NCI-H1436 (cell line): ENCODE measurements at places on chromosomes 1 and 21.
A peak's percentile ranks its signal among the peaks of the same experiment; 100 is the strongest.

- no peak for DNase-seq
Observed at GRCh38 chr1:172451002-172451443, 7.2 kb upstream of the PIGC start.

DNA sequence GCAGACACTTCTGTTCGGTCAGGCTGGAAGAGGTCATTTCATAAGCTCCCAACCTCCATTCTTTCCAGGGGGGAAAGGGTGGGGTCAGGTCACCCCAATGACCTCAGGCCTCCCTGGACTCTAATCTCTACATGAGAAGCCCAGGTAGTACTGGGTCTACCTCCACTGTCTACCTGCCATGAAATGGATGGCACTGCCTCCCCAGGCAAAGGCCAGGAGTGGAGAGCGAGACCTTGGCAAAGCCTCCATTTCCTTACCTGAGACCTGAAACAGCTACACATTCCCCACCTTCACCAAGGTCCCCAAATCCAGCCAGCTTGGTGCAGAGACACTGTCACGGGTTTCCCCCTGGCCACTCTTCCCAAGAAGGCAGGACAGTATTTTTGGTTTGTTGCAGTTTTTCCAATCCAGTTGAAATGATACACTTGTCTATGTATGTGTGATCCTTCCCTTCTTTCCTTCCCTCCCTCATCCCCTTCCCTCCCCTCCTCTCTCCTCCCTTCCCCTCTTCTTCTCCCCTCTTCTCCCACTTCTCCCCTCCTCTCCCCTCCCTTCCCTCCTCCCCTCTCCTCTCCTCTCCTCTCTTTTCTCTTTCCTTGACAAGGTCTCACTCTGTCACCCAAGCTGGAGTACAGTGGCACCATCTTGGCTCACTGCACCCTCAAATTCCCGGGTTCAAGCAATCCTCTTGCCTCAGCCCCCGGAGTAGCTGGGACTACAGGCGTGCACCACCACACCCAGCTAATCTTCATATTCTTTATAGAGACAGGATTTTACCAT lies 16.1 kb downstream of the BTG2 start:
- no peak for DNase-seq

DNA sequence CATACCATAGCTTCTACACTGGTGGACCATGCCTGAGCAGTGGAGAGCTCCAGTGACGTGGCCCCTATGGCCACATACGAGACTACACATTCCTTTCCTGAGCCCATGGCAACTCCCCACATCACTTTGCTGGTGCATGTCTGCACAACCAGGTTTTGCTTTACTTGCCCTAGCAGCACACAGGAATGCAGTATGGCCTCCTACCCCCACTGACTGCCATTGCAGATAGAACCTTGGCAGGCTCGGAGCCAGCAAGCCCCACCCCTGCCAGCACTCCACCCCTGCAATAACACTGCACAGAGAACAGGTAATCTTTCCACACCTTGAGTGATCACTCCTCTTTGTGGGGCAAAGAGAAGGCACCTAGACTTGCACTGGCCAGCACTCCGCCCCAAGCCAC lies 531.9 kb upstream of the CAMK1G start:
- no peak for DNase-seq

DNA sequence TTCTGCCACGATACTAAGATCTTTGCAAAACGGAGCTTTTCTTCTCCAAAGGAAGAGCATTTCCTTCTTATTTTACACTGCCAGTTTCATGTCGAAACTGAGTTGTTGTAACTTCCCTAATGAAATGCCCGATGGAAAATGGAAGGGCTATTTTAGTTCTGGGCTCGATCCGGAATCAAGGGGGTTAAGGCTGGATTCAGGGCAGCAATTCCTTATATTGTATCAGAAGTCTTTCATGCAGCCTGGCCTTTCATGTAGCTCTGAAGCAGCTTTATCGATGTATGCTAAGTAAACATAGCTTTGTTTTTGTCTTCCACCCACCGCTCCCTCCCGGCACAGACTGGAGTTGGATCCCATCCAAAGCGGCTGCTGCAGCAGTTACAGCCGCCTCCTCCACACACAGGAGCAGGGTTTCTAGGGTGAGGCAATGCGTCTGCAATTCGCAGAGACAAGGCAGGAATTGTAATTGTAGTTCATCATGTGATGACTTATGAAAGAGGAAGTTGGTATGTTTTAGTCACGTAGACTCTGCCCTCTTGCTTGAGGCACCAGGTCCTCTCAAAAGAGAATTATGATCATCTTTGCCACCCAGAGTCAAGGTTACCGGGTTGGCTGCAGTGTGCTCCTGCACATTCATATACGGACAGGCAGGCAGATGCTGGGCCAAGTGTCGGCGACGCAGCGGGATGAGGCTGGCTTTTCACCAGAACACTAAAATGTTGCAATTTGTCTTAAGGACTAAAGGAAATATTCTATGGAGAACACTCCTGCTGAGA lies 2.6 kb upstream of the IRF2BP2 start:
- peak; percentile 98 for DNase-seq

- no peak for DNase-seq
Observed at GRCh38 chr1:17021896-17022295, 10.2 kb upstream of the ATP13A2 start.

- peak; percentile 50 for DNase-seq
Observed at GRCh38 chr1:59699227-59699847, 115.4 kb upstream of the HOOK1 start.

GRCh38 chr1:48750109-48750508 lies 26.6 kb downstream of the BEND5 start:
- no peak for DNase-seq

DNA sequence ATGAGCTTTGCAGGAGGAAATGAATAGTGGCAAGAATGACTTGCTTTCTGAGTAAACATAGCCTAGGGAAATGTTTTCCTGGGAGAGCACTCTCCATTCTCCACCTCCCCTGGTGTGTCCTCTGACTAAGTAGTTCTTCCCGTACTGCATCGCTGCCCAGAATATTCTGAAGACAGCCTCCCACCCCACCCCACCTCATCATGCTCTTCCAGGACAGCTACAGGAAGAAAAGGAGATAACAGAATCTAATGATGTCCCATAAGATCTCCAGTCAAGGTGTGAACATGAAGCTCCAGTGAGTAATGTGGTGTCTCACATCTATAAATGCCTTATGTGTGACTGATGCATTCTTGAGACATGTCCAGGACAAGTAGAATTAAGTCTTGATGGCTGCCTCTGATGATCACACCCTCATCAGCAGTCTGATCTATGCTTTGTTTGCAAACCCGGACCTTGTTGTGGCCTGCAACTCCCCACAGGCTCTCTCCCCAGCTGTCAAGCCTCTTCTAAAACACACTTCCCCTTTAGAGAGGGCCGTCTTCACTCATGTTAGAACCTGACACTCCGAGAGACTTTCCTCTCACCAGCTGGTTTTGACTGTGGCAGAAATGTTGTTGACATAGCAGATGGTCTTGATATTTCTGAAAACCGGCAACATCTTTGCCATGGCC lies 183.0 kb downstream of the CYYR1 start:
- no peak for DNase-seq

DNA sequence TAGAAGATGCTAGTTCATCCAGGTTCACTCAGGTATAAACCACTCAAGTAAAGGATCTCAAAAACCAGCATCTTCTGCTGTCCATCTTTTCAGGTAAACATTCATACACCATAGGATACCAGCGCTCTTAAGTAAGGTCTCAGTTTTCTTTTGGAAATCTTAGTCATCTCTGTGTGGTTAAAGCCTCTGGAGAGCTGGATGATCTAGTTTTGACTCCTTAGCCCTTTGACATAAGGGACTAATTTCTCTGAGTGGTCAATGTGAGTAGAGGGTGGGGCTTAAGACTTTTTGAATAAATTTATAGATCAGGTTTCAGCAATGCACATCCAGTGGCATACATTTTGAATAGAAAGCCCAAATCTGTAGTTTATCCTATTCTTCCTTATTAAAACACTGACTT lies 92.3 kb downstream of the CTH start:
- no peak for DNase-seq

DNA sequence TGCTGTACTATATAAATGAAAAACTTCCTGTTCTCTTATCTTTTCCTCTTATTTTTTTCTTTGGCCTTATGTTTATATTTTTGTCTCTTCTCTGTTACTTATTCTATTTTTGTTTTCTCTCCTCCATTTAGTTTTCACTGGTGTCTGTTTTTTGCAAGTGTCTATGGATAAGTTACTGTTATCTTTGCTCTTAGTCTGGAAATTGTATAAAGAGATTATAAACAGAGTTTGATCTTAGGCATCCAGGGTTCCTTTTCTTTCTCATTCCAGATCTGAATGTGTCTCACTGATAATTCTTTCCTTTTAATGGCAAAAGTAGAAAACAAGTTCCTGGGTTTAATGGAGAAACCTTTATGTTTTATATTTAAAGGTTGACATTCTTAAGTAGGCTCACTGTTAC lies 34.5 kb downstream of the MAN1A2 start:
- no peak for DNase-seq

DNA sequence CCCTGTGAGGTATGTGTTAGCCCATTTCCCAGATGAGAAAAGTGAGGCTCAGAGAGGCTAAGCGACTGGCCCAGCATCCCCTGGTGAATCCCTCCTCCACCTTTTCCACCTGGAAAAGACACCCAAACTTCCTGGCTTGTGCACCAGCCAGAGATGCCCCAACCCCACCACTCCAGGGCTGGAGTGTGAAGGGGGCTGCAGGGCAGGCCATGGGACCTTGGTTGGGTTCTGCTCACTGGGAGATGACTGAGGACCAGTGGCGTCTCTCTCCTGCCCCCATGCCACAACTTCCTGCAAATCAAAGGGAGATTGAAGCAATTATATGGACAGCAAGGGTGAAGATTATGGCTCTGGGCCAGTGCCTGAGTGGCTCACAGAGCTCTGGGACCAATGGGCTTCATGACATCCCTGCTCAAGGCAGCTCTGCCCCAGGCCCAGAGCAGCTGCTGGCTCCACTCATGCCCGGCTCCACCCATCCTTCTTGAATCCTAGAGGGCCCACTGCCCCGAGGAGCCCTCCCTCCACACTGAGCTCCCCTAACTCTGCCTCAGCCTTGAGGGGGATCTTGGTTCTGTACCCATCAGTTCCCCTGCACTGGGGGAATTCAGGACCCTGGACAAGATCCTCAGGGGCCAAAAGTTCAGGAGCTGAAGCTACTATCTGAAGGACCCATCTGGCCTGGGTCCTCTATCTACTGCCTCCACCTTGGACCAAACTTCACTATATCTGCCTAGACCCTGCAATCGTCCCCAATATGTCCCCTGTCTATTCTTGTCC lies 416.9 kb downstream of the PTPRU start:
- DNase-seq = no peak

- DNase-seq = no peak
Observed at GRCh38 chr21:40335704-40336103, 468.5 kb downstream of the PCP4 start.

DNA sequence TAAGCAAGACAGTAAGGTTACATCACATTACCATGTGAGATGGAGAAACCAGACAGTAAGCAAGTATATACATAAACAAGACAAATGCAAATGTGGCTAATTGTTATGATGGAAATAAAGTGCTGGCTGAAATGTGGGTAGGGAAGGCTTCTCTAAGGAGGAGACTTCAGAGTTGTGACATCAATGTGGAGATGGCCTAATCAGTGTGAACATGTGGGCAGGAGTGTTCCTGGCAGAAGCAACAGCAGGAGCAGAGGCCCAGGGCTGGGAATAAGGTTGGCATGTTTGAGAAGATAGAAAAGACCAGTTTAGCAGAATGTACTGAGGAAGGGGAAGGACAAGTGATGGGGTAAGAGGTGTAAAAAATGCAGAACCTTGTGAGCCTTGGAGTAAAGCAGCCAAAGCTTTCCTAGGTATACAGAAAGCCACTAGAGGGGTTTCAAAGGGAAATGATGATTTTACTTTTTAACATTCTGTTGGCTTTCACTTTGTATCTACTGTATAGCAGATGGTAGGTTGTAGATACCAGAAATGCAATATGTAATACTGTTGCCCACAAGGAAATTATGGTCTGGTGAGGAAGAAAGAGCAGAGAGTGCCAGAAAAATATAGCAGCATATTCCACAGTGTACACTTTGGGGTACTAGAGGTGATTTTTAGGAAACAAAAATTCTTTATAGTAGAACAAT lies 197.4 kb downstream of the FGGY start:
- DNase-seq = no peak

- no peak for DNase-seq
Observed at GRCh38 chr1:183966487-183966886, 71.0 kb downstream of the COLGALT2 start.

DNA sequence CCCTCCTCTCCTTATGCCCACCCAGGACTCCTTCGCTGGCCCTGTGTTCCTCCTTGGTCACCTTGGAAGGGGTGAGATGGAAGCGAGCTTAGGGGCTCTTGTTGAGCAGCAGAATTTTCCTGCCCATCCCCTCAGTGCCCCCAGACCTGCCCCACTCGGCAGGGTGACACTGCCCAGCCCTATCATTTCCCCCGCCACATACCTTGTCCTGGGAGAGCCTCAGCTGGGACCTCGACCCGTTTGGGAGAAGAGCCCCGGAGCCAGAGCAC lies 1.4 kb upstream of the FNDC5 start:
- no peak for DNase-seq

DNA sequence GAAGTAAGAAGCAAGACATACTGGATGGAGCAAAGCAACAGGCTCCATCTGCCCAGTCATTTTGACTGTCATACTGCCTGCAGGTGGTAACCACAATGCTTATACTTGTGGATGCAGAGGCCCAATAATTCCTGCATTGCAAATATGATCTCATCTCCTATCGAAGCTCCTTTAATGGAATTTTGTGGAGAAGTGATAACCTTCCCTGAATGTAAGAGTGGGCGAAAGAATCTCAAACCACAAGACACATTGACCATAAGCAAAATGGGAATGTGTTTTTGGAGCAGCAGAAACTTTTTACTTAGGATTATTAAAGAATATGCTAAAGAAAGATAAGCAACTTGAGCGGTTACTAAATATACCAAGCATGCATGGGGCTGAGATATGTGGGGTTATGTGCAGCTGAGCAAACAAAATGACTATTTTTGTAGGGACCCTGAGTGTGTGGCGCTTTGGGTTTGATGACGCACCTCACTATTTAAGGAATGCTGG lies 77.4 kb upstream of the BACH1 start:
- no peak for DNase-seq

DNA sequence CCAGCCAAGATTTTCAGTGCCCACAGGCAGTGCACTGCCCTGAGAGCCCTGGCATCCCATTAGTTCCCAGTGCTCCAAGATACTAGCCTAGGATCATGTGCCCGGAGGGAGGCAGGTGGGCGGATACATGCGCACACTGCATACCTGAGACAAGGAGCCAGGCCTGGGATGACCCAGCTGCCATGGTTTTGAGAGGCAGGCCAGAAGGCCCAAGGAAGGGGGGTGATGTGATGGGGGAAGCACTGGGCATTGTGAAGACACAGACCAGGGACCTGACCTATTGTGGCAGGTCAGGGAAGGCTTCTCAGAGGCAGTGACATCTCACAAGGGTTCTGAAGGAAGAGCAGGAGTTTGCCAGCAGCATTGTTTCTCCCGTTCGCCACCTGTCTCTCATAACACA lies 3.6 kb downstream of the ZC3H12A start:
- no peak for DNase-seq
